Stimulated activated CD4-positive, alpha-beta T cell treated with anti-CD3 and anti-CD28 coated beads, TNF-alpha, amount 100 ng/mL, for 24 hours (primary cell): ENCODE measurements at places on chromosomes 13 and 19.
A peak's percentile ranks its signal among the peaks of the same experiment; 100 is the strongest.

- DNase-seq: no peak
These were observed 22.9 kb downstream of the SLC7A1 start for GRCh38 chr13:29572575-29572974.

DNA sequence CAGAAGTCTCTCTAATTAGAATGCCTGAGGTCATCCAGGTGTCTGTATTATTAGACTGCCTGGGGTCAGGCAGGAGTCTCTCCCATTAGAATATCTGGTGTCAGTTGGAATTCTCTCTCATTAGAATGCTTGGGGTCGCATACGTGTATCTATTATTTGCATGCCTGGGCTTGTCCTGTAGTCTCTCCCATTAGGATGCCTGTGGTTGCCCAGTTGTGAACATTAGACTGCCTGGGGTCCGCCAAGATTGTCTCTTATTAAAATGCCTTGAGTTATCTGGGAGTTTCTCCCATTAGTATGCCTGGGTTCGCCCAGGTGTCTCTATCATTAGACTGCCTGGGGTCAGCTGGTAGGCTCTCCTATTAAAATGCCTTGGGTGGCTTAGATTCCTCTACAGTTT lies 1494.7 kb downstream of the UQCRFS1 start:
- no peak for DNase-seq

DNA sequence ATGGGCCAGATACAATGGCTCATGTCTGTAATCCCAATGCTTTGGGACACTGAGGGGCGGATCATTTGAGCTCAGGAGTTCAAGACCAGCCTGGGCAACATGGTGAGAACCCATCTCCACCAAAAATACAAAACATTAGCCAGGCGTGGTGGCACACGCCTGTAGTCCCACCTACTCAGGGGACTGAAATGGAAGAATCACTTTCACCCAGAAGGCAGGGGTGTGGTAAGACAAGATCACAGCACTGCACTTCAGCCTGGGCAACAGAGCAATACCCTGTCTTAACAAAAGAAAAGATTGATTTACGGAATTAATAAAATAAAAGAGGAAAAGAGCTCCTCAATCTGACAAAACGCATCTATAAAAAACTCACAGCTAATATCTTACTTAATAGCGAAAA lies 22.7 kb downstream of the USP12 start:
- no peak for DNase-seq

DNA sequence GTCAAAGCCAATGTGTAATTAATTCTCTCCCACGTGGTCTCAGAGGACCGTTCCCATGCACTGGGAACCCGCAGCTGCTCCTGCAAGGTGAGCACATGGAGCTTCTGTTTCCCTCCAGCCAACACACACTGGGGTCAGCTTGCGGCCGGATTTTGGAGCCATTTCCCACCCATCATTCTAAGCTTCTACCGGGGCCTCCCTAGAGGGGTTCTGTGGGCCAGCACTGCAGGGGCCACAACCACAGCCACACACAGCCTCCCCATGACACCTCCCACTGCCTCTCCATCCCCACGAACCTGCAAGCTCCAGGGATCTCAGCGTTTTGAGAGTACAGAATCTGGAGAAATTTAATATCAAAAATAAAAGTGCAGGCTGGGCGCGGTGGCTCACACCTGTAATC lies 120.7 kb upstream of the SOX1 start:
- no peak for DNase-seq

- DNase-seq: peak; percentile 27
These were observed 486 bp upstream of the SPINT2 start for GRCh38 chr19:38263689-38264485.

DNA sequence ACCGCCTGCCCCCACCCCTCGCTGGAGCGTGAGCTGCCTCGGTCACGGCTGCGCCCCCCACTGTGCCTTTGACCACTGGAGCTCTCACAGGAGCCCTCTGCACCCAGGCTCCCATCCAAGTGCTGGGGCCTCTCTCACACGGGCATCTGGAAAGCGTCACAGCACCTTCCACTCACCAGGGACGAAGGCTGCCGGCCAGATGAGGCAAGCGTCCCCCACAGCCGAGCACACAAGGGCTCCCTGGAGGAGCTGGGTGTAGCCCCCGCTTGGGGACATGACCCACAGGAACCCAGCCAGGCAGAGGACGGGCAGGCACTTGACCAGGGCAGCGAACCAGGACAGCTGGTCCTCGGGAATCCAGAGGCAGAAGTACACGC lies 560 bp downstream of the TMEM86B start:
- no peak for DNase-seq

- no peak for DNase-seq
These were observed 385.4 kb upstream of the SLC10A2 start for GRCh38 chr13:103451656-103452055.

DNA sequence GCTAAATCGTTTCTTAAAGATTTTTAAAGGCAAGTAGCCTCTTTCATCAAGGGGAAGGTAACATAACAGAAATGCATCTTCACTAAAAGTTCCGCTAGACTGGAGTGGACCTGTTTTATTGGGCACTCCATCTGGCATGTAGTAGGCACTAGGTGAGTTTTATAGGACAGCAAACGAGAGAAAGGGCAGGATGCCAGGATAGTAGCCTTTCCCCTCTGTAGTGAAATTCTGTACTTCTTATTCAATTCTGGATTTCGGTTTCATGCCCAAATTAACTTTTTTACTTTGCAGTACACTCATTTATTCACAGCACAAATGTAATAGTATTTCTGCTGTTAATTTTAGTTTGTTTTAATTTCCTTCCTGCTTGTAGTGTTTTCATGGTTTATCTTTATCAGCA lies 45.2 kb downstream of the GPR180 start:
- DNase-seq: no peak

- DNase-seq: no peak
These were observed 124.1 kb downstream of the COG6 start for GRCh38 chr13:39779337-39780265.

DNA sequence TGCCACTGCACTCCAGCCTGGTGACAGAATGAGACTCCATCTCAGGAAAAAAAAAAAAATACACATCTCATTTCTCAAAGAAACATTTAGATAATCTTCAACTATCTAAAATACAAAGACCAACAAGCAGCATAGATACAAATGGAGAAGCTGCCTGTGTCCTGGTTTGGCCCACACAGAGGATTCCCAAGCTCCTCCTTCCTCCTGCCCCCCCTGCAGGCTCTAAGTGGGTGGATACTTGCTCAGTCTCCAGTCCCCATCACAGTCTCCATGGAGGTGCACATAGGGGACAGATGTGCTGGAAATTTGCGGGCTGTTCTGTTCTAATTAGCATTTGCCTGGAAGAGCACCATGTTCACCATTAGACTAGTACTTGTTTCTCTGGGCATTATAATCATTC lies 59.9 kb downstream of the ABCC4 start:
- no peak for DNase-seq

GRCh38 chr19:7841751-7842660 lies 12.0 kb downstream of the EVI5L start:
- DNase-seq: no peak

DNA sequence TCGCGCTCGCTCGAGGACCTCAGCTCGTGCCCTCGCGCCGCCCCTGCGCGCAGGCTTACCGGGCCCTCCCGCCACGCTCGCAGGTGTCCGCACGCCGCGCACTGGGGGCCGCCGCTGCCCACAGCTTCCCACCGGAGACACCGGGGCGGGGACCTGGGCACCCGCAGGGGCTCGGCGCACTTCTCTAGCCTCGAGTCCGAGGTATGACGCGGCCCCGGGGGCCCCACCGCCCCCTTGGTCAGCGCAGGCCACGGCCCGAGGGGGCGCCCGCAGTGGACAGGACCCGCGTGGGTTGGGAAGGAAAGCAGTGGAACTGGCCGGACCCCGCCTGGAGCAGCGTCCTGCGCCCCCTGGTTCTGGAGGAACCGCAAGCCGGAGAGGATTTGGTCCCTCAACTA lies 2.1 kb upstream of the GRWD1 start:
- DNase-seq: no peak

DNA sequence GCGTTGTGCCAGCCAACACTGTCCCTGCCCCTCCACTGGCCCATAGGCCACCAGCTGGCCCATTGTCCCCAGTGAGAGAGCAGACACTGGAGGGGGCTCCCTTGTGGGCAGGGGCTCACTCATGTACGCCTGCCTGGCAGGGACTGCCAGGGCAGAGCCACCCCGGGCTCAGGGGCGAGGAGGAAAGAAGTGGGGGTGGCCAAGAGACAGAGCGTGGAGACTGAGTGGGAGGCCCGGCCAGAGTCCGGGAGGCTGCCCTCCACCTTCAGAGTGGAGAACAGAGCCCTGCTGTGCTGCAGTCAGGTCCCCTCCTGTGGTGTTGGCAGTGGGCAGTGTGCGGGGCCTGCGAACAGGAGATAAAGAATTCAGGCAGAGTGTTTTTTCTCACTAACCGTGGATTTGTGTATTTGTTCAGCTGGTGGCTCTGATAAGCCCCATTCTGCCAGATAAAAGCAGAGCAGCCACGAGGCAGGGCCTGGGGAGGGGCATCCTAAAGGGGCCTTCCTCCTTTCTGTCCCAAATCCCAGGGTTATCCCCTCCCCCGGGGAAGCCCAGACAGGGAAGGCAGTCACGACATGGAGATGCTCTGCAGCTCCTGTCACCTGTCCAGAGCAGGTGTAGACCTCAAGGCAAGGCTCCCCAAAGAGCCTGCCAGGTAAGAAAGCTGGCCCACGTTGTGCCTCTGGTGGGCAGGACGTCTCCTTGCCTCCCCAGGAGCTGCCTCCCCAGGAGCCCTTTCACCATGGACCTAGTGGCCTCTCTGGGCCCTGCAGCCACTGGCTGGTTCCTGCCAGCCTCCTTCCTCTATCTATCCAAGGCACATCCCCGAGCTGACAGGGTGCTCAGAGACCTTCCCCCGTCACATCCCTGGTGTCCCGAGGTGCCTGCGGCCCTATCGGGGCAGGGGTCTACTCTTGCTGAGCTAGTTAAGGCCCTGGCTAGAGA lies 33.0 kb downstream of the LYL1 start:
- DNase-seq: no peak

- DNase-seq: no peak
These were observed 299.3 kb downstream of the FGF9 start for GRCh38 chr13:21970172-21970571.

- no peak for DNase-seq
These were observed 70.7 kb downstream of the FOXO1 start for GRCh38 chr13:40595693-40596092.

- DNase-seq: no peak
These were observed 42.0 kb downstream of the CYSLTR2 start for GRCh38 chr13:48695776-48696175.

- DNase-seq: no peak
These were observed 1292.4 kb upstream of the MIR17HG start for GRCh38 chr13:90055121-90055520.

GRCh38 chr13:67355812-67356476 lies 125.8 kb upstream of the PCDH9 start:
- no peak for DNase-seq

DNA sequence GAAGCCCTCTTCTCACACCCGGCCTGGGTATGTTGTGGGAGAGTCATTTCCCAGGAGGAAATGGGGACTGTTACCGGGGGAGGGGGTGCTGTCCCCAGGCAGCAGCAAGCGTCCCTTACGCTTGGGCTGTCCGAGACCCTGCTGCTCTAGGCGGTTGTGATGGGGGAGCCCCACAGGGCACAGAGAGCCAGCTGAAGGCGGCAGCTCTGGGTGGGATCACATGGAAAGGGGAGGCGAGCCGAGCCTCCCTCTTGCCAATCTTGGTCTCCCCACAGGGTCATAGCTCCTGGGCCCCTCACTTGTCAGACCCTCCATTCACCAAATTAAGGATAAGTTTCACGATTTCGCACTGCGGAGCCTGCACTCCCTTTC lies 22.0 kb downstream of the EPN1 start:
- DNase-seq: no peak

DNA sequence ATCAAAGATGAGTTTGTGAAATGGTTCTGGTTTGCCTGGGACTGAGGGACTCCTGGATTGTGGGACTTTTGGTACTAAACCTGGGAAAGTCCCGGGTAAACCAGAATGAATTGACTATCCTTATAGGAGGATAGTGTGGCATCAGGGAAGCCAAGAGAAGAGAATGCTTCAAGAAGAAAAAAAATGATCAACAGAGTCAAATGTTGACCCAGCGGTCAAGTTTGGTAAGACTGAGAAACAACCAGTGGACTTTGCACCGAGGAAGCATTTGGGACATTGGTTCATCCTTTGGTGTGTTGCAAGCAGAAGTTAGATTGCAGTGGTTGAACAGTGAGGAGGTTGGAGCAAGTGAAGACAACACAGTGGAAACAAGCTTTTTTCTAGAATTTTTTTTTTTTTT lies 33.5 kb downstream of the CLEC17A start:
- no peak for DNase-seq

GRCh38 chr13:113943821-113944565 lies 29.9 kb downstream of the C13orf46 start:
- DNase-seq: no peak

GRCh38 chr13:27797228-27797624 lies 4.9 kb downstream of the GSX1 start:
- no peak for DNase-seq

- no peak for DNase-seq
These were observed 14.3 kb downstream of the SPPL2B start for GRCh38 chr19:2342656-2343288.

- DNase-seq: no peak
These were observed 306.1 kb downstream of the IRS2 start for GRCh38 chr13:109480011-109480955.

DNA sequence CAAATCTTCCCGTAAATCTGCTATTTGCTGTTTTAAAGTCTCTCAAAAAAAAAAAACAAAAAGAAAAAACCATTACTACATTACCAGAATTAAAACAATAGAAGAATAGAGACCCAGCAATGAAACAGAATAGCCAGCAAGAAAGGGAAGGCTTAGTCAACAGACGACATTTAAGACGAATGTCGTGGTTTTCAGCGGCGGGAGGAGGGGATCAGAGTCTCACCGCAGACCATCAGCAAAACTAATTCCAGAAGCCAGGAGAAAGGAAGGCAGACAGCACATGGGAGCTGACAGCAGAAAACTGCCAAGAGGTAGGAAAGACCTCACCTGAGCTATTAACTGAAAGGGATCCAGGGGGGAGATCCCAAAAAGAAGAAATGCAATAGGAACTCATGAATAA lies 128.9 kb downstream of the RNF17 start:
- no peak for DNase-seq

GRCh38 chr19:58237324-58237723 lies 8.6 kb downstream of the ZNF544 start:
- no peak for DNase-seq

- DNase-seq: peak; percentile 47
These were observed 7.0 kb upstream of the REXO1 start for GRCh38 chr19:1855040-1855827.

DNA sequence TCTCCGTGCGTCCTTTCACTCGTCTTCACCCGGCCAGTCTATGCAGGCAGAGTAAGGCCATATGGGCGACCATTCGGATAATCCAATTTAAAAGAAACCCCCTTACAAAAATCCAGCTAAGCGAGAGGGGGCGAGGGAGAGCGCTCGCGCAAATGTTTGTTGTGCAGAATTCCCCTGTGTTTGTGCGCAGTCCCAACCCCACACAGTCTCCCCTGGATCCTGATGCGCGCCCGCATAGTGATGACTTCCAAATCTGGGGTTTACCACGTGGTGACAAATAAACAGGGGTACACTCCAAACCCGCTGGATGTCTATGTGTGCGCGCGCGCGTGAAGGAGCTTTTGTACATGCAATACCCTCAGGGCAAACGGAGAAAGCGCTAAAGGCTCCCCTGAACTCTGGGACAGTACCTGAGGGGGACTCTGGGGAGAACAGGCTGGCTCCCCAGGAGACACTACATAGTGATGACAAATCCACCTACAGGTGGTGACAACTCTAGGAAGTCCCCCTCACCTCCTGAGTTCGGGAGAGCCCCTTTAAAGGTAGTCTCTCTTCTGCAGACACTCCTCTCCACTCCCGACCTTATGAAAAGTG lies 8.5 kb downstream of the SOX21 start:
- DNase-seq: no peak
